T-helper 2 cell (primary cell): ENCODE measurements at places on chromosomes 5 and 9.

DNA sequence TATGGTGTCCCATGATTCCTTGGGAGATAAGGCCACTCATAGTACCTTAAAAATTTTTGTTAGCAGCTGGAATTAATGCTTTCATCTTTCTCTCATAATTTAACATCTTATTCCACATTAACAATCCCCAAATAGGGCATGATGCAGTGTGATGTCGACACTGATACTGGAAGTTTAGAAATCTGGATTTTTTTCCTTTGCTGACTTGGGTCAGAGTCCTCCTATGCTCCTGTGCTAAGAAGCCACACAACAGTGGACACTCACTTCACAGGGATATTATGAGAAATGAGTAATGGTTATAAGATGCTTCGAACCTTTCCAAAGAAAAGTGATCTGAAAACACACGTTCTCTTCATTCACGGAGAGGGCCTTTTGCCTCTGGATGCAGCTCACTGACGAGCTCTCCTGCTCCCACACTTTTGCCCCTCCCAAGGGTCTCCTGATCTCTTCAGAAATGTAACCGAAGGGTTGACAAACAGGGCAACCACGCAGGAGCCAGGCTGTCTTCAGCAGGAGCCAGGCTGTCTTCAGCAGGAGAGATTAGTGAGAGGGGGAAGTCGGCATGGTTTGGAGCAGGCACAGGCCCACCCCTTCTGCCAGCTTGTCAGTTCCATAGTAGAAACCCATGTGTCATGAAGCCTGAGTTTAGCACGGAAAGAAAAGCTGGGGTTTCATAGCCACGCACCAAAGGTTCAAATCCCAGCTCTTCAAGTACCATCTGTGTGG lies 247.8 kb downstream of the AOPEP start:
- DNase-seq = no peak

- peak; percentile 84 for DNase-seq
Observed at GRCh38 chr9:34646211-34647083, at the start of gene GALT. Gene GALT, plus strand, starts transcription at chr9:34646675. Its CDS starts 30 bp downstream, at chr9:34646705.

DNA sequence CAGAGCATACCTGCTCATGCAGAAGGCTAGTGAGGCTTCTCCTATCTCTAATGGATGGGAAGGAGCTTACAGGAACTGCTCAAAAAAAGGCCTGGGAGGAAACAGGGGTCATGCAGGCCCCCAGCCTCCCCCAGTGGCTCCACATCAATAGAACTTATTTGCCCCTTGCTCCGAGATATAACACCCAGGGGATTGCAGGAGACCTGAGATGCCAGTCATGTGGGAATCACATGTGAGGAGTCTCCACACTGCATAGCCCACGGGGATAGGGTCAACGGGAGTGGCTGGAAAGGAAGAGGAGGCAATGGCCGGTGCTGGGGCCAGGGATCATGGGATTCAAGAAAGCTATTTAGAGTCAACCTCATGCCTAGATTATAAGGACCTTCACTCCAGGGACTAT lies 76.2 kb downstream of the NRG2 start:
- no peak for DNase-seq

- DNase-seq = no peak
Observed at GRCh38 chr9:94005272-94005901, 50.2 kb upstream of the BARX1 start.

DNA sequence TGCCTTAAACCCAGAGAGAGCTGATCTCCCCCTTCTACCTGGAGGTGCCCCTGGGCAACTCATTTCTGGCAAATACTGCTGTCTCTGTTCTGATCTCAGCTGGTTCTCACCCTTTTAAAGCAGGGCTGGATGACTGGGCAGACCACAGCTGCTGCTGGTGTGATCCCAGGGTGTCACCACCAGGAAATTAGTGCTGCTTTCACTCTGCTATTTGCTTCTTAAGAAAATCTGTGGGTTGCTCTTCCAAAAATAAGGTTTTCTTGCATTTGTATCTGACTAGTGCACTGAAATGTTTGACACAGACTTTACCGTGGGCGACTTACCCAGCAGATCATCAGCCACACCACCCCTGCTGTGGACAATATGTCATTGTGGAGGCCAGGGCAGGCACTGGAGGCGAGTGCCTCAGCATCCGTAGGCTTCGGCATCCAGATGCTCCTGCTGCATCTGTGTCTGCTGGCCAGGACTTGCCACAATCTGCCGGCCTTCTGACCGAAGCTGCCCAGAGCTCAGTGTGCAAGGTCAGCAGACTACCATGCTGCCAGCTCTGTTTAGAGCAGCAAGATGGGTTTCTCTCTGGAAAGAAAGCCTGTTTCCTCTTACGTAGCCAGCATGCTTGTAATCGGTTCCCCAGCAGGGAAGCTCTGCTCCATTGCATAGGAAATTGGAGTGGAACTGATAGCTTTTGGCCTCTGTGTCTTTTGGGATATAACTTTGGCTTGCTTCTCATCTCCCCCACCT lies 13.6 kb downstream of the ARHGAP26 start:
- peak; percentile 60 for DNase-seq

DNA sequence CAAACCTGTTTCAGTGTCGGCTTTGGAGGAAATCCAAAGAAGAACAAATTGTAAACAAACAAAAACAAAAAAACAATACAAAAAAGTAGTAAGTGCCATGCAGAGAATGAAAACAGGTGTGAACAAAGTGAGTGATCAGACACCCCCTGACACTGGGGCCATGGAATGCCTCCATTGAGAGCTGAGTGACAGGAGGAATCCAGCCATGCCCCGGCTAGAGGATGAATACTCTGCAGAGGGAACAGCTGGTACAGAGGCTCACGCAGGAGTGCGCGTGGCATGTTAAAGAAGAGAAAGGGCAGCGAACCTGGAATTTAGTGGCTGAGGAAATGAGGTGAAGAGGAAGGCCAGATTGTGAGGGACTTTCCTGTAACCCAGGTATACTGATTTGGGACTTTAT lies 15.5 kb upstream of the CCNJL start:
- no peak for DNase-seq

DNA sequence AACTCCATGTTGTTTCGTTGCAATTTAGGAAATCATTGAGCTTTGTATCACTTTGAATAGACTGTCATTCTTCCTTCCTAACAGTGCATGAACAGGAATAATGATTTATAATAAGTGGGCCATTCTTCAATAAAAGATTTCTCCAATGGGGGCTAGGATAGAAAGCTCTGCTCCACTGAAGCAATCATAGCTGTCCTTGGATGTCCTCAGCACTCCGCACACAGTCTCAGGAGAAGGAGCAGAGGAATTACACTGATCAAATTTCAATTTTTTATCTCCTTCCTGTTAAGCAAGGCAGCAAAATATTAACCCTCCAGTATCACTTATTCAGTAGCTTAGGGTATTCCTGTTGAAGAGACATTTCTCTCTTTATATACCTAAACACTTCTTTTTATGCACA lies 532.7 kb upstream of the ST8SIA4 start:
- DNase-seq = no peak

- DNase-seq = no peak
Observed at GRCh38 chr5:55173687-55174230, 782 bp upstream of the CDC20B start.

- no peak for DNase-seq
Observed at GRCh38 chr5:1013238-1013947, 4.8 kb downstream of the NKD2 start.

DNA sequence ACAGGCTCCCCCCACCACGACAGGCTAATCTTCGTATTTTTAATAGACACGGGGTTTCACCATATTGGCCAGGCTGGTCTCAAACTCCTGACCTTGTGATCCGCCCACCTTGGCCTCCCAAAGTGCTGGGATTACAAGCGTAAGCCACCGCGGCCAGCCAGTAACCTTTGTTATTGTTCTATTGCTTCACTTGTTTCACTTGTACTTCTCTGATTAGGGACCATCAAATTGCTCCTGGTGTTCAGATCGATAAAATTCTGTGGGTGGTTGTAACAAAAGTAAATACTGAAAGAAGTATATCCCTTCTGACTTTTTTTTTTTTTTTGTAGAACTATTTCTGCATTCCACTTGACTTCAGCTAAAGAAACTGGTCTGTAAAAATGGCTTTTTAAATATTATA lies 445.5 kb upstream of the CDH10 start:
- no peak for DNase-seq

GRCh38 chr5:150298701-150299451 lies 3.8 kb downstream of the ARSI start:
- no peak for DNase-seq

- no peak for DNase-seq
Observed at GRCh38 chr9:111065414-111065813, 27.1 kb upstream of the LPAR1 start.

DNA sequence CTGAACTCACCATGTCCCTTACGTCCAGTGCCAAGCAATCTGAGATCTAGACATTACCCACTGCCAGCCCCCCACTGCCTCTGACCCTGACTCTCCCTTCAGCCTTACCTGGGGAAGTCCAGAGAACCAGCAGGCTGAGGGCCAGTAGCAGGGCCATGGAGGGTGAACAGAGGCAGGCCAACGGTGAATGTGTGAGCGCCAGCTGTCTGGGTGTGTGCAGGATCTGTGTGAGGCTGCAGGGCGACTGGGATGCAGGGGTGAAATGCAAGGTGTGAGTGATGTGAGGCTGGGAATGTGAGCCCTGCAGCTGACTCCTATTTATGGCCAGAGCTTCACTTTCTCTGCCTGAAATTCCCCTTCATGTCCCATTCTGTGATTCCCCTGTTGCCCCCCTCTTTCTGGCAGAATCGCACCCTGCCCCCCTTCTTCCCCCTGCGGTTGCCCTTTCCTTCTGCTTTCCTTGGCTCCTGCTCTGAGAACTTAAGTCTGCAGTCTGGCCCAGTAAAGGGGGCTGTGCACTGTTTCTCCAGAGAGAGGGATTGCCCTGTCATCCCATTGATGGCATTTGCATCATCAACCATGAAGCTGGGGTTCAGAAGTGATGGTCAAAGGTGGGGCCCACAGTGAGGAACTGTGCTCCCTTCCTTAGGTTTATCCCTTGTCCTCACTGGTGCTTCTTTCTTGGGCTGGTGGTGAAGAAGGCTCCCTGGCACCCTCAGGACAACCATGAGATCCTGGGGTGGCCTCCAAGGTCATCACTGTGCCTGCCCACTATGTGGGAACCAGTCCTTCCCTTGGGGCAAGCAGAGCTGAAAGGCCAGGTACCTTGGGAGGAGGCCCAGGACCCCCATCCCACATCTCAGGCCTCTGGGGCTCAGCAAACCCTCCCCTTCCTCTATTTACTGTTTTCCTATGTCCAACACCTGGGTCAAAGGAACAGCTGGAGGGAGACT lies at the start of gene CCL19:
TSS of gene CCL19 (minus strand) at position 294 of the 953 bp plus-strand sequence. CDS start at position 157, 137 bp downstream.
- DNase-seq = no peak

GRCh38 chr5:44622331-44622730 lies 186.4 kb upstream of the MRPS30 start:
- no peak for DNase-seq

GRCh38 chr5:175337680-175338079 lies 106.3 kb downstream of the DRD1 start:
- DNase-seq = no peak

GRCh38 chr5:66469684-66470083 lies 126.5 kb upstream of the MAST4 start:
- DNase-seq = no peak
